Stimulated activated naive CD8-positive, alpha-beta T cell treated with anti-CD3 and anti-CD28 coated beads, Interleukin-15, amount 100 ng/mL, for 72 hours (primary cell): ENCODE measurements at places on chromosomes 11 and 22.

DNA sequence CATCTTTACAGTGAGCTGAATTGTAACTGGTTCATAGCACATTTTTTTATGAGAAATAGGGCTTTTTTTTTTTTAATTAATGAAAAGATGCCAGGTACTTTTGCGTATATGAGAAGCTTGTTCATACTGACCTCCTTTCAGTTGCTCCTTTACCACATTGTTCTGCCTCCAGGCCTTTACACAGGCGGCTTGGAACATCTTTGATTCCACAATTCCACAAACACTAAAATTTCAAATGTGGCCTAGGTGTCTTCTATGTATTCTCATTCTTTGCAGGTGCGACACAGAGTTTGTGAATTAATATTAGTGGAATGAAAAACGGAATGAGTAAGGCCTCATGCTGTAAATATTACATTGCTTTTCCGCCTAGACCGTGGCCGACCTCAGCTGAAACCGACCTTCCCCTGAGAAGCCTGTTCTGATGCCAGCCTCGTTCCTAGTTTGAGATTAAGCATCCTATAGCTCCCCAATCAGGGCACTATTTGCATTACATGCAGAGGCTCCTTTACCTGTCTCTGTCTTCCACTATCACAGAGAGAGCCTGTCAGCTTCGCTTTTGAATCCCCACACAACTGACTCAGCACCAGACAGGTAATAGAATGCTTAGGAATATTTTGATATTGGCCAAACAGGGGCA is 125.8 kb downstream of the LDLRAD3 start:
- DNase-seq: no peak

DNA sequence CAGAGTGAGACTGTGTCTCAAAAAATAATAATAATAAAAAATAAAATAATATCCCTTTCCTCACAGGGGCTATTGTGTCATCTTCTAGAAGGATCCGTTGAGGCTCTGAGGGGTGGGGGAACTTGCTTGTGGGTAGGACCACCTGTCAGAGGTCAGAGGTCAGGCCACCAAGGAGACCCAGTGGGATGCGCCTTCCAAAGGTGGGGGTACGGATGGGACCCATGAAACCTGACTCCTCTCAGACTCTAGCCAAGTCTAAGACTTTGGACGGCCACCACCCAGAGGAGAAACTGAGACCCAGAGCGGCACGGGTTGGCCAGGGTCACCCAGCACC is 367 bp upstream of the MMP11 start:
- no peak for DNase-seq

GRCh38 chr11:85472953-85473352 is 154.2 kb downstream of the DLG2 start:
- DNase-seq: no peak

DNA sequence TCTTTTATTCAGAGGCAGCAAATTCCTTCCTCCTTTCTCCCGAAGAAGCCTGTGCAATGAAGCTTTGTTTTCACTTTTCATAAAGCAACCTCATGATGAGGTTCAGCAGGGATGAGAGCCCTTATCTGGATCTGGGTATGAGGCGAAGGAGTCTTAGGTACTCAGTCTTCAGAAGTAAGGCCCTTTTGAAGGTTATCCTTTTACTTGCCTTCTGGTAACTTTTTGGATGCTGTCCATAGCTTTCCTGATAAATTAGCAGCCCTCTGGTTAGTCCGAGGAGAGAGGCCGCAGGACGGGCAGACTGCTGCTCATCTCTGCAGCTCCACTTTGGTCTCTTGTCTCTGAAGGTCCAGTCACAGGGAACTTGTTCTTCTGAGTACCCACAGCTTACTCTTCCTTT is 1.1 kb downstream of the TRIM22 start:
- DNase-seq: no peak

DNA sequence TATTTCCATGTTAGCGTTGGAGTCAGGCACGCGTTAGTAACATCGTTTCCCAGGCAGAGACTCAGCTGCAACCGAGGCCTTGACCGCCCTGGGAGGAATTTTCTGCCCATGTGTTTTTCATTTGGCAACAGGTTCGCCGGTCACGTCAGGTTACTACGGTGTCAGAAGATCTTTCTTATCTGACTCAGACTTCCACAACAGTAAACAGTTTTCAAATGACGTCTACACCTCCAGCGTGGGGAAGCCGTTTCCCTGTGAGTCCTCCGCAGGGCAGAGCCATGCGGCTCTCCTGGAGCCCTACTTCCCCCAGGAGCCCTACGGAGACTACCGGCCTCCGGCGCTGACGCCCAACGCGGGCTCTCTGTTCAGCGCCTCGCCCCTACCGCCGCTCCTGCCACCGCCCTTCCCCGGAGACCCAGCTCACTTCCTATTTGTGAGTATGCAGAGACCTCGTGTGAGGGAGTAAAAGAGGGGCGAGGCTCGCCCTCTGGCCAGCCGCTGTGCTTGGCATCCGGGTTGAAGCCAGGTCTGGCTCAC is 14.3 kb upstream of the POU2AF3 start:
- no peak for DNase-seq

DNA sequence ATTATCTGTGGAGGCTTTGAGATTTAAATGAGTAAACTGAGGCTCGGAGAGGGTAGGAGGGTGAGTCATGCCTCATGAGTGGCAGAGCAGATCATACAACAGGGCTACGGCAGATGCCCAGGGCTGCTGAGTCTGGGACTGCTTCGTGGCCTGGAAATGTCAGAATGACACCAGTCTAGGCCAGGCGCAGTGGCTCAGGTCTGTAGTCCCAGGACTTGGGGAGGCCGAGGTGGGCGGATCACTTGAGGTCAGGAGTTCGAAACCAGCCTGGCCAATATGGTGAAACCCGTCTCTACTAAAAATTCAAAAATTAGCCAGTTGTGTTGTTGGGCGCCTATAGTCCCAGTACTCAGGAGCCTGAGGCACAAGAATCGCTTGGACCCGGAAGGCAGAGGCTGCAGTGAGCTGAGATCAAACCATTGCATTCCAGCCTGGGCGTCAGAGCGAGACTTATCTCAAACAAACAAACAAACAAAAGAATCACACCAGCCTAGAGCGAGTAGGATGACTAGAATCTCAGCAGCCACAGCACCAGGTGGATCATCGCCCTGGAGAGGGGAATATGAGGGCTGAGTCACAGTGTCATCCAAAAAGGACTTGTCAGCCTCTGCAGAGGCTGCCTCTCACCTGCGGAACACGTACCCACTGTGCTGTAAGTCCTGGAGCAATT is 48.6 kb upstream of the ADA2 start:
- no peak for DNase-seq

DNA sequence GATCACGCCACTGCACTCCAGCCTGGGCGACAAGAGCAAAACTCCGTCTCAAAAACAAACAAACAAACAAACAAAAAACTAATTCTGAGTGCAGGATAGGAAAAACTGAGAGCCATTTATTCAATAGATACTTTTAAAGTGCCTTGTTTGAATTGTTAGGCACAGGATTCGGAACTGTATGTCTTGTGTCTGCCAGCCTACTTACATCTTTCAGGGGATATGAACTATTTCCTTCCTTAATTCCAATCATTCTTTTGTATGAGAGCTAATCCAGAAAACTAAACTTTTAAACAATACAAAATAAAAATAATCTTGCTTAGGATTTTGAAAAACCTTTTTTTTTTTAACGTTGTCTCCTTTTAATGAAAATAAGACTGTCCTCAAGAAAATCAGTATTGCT is 12.6 kb downstream of the UVRAG start:
- DNase-seq: no peak

GRCh38 chr11:10502065-10502680 is 38.8 kb downstream of the RNF141 start:
- DNase-seq: no peak

GRCh38 chr11:127862406-127862805 is 725.0 kb downstream of the ETS1 start:
- DNase-seq: no peak

GRCh38 chr11:94586546-94586945 is 19.4 kb downstream of the PIWIL4 start:
- DNase-seq: no peak

GRCh38 chr11:112163875-112164685 is at the start of gene IL18:
TSS of gene IL18 (minus strand) at chr11:112164094. CDS start at chr11:112155053, 9,041 bp downstream.
- no peak for DNase-seq

DNA sequence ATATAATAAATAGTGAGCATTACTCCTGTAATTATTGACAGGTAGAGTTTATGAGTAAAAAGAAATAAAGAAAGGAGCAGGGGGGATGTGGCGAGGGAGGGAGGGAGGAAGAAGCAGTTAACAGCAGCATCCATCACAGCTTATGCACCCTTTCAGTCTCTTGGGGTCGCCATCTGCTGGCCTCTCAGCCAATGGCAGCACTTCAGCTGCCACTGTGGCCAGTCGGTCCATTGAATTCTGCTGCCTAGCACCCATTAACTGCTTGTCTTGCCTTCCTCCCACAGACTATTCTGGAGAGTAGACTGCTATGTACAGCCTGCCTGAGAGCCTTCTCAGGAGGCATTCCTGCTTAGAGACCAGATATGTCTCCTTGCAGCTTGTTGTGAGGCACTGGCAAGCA is 388.3 kb downstream of the TENM4 start:
- DNase-seq: no peak

DNA sequence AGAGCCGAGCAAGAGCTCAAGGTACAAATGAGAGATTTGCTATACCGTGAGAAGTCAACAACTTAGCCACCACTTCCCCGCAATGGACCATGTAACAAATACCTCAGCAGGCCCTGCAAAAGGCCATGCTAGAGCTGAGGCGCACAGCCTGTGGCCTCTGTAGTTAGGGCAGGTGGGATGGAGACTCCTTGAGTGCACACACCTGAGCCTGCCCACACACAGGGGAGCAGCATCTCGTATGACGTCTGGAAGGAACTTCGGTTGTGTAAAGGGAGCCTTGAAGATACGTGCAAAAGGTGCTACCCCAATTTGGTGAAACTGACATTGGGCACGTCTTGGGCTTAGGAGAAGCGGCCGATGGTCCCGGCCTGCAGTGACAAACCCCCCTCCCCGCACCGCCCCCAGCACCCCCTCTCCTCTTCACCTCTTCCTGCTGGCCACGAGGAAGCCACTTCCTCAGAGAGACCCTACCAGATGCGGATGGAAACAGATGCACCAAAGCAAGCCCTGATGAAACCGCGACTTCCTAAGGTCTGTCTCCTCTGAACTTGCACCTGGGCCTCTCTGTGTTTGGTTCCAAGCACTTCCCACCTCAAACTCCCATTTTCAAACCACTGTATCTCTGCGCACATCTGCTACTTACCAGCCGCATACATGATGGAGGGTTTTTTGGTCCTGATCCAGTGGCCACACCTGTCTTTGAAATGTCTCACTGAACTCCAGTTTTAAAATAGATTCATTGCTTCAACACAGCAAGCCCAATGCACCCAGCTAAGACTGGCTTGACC is 10.6 kb downstream of the CDPF1 start:
- DNase-seq: no peak

GRCh38 chr11:120932305-120932915 is 91.5 kb upstream of the TBCEL start:
- no peak for DNase-seq

DNA sequence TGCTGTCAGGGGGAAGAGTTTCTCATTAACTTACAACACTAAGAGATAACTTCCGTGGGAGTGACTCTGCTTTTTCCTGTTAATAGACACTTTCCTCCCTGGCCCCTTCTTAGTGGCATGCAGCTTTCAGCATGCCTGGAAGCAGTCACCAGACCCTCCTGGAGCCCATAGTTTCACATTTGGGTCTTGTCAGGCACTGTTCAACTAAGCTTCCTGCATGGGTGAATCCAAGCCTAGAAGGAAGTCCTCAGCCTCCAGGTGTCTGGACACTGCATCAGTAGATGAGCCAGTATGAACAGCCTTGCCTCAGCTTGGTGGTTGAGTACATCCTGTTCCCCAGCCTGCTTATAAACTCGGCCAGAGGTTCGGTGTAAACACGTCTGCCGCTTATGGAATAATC is 68.1 kb downstream of the PPP6R3 start:
- DNase-seq: no peak

DNA sequence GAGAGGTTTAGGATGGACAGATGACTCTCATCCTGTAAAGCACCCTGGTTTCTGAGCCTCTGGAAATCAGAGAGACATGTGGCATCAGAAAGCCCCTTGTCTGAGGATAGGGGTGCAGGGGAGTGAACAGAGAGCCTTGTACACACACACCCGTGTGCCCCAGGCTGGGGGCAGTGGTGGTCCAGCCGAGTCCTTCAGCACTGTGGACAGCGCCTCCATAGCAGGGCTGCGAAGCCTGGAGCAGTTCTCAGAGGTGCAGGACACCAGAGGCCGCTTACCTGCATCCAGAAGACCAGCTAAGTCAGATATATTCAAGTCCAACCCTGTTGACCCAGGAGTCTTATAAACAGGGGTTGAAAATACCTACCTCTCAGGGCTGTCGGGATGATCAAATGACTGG is 11.5 kb upstream of the IGSF9B start:
- DNase-seq: no peak

- DNase-seq: no peak
Measured at GRCh38 chr11:11057472-11057854, 199.6 kb upstream of the ZBED5 start.

- DNase-seq: no peak
Measured at GRCh38 chr22:35451592-35451991, 51.7 kb downstream of the MCM5 start.

DNA sequence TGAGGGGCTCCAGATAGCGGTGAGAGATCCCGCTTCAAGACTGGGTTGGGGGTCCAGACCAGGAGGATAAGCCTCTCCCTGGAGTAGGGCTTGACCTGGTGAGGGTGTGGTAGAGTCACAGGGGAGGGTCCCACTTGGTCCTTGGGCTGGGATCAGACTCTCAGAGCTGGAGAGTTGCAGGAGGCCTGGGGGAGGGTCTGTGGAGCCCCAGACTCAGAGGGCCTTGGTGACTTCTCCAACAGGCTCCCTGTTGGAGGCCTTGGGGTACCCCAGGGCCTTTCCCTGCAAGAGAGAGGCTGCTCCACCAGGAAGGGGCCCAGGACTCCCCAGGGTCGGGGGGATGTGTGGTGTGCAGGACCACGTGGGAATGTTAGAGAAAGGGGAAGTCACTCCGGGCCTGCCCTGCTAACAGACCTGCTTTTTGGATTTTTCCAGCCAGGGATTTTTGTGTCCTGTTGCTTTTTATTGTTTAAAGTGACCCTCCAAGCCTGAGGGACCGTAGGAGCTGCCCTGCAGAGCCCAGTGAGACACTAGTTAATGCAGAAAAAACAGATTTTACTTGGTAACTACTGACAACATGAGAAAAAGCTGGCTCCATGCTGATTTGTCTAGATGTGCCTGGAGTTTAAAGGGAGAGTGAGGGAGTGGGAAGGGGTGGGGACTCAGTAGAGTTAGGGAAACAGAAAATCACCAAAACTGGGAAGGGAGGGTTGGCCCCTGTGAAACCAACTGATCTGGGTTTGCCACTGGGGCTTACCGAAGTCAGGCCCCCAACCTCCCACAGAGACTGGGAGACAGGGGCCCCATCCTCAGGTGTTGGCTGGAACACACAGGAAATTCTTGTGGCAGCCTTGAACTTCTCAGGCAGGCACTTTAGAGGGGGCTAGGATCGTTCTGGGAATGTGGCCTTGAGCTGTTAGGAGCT is 801 bp upstream of the TXNRD2 start:
- no peak for DNase-seq

GRCh38 chr11:86212019-86212611 is 32.4 kb upstream of the EED start:
- no peak for DNase-seq

- DNase-seq: no peak
Measured at GRCh38 chr11:44548032-44548695, 17.3 kb upstream of the CD82 start.
